Breast epithelium (tissue), 4 donors: ENCODE measurements at places on chromosomes 2 and 18. TPM values are rescaled to one million over a fixed set of nuclear protein-coding genes. Genes with fewer than 3 reads are reported as not detected.

DNA sequence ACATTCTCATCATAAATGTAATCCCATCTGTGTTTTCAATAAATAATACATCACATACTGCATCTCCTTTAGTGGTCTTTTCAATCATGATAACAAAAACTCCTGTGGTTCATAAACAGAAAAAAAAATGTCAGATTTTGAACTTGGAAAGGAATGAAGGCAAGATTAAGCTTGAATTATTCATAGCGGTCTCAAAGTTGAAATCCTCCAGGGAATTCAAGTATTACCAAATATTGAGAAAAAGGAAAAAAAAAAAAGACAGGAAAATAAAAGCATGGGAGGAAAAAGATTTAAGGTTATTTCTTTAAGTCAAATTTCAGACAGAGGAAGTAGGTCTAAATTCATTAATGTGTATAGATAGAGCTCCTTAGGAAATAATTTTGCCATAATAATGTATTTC, 92.1 kb downstream of the COLEC12 start:
- no peak for DNase-seq

DNA sequence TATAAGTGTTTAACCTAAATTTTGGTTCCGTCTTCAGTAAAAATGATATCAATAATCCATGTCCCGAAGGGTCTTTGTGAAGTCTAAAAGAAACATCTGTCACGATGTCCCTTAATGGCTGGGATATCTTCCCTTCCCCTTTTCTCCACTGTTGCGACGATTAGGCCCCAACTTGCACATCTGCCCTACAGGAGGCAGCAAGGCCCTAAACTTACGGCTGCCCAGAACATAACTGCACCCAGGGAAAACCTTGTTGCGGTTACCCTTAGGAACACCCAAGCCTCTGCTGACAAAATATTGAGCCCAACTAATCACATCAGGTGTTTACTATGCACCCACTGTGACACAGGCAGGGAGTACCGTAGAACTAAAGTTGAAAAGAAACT, 1.3 kb upstream of the SMAD2 start:
- DNase-seq: peak; percentile 28

Gene CCBE1
- 3.5 TPM for total RNA-seq

Gene NLRC4
- total RNA-seq: 1.3 TPM

GRCh38 chr2:80854831-80855230, 550.3 kb upstream of the LRRTM1 start:
- DNase-seq: no peak

GRCh38 chr2:26521913-26522180, 43.9 kb upstream of the OTOF start:
- DNase-seq: no peak

Gene AMER3
- total RNA-seq: not detected

DNA sequence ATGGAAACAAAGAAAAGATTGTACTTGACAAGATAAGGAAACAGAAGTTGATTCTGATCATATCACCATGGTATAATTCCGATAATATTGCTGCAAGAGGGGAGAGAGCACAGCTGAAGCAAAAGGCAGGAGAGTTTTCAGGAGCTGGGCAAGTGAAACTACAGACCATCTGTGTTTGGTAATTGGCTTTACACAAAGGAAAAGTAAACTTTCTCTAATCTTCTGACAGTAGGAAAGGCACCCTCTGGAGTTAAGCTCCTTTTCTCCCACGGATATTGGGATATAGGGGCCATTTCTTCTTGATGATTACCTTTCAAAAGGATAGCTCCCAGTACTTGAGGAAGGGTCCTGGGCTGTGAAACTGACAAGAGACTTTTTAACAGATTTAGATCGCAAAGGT, 29.9 kb upstream of the REG3A start:
- no peak for DNase-seq

GRCh38 chr2:70304498-70304897, 2.6 kb upstream of the FAM136A start:
- no peak for DNase-seq

GRCh38 chr18:55588870-55589595, 1.0 kb upstream of the TCF4 start:
- DNase-seq: no peak

DNA sequence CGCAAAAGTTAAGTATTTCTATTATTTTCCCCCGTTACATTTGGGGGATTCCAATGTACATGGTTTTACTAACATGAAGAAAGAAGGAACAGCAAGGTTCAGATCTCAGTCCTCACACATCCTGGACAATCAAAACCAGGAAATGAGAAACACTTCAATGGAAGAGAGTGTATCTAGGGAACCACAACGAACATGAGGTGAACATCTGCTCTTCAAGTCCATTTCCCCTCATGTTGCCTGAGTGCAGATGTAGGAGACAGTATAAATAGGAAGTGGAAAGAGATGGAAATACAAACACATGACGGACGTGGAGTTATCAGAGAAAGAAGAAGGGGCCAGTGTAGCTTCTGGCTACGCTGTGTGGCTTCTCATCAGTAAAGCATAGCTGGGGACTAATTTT, 52.6 kb downstream of the CHN1 start:
- DNase-seq: no peak

GRCh38 chr2:118861731-118862130, 14.3 kb upstream of the EN1 start:
- no peak for DNase-seq

Gene FTCDNL1
- total RNA-seq: 5.2 TPM

Gene MGAT4A
- total RNA-seq: 28.6 TPM

DNA sequence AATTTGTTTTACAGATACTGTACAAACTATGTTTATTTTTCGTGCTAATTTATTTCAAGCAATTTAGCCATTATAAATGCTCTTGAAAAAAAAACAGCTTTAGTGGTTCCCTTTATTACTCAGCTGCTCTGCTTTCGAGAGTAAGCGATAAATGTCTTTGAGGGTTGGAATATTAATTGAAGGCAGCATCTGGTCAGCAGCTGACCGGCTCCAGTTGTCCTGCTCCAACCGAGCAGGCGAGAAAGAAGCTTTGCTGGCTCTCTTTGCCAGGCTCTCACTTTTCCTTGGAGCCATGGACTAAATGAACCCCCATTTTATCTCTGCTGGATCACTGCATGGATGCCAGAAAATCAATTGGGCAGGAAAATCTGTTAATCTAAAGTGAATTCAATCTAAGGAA, 147.4 kb downstream of the LNPK start:
- DNase-seq: no peak

DNA sequence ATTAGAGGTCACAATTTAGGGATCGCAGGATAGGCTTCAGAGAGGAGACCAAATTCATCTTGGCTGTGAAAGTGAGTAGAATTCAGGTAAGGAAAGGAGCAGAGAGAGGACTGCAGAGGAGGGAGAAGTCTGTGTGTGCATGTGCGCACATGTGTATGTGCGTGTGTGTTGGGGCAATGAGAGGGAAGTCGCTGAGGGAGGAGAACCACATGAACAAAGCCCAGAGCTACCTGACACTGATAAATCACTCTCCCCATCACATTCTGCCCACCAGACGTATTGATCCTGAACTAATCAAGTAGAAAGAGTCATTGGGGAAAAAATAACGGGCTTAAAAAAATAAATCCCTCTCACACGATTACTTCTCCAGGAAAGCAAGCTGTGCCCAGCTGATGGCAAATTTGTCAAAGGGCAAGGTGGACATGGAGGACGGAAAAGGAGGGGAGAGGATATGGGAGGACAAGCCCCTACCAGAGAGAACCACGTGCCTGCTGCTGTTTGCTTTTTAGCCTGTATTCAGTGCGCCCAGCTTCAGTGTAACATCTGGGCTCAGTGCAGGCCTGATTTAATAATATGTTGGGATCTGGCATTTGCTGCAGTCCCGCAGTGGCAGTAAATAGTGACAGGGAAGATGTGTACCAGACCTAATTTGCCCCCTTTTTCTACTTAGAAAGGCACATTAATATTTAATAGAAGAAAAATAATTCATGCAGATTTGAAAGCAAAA, 307.5 kb downstream of the C1D start:
- no peak for DNase-seq

- no peak for DNase-seq
These were observed 908.5 kb downstream of the DSC3 start for GRCh38 chr18:30134020-30134419.

Gene NCL
- total RNA-seq: 234 TPM

Gene G6PC2
- not detected for total RNA-seq

- no peak for DNase-seq
These were observed 62.5 kb upstream of the POMC start for GRCh38 chr2:25230948-25231311.

DNA sequence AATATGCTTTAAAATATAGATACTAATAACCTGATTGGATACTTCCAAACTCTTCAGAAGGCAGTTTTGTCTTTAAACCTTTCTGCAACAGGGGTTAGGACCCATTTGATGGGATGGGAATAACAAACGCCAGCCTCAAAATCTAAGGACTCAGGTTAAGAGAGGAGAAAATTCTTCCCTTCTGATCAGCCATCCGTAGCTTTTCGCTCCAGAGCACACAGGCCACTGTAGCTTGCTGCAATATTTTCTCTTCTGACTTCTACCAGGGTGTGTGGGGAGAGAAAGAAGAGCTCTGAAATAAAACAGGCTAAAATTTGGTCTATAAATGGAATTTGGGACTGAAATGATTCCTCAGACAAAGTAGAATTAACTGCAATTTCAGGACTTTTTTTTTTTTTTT, 95.1 kb downstream of the ALPK2 start:
- no peak for DNase-seq

- no peak for DNase-seq
These were observed 13.2 kb downstream of the CEP76 start for GRCh38 chr18:12689256-12689850.

DNA sequence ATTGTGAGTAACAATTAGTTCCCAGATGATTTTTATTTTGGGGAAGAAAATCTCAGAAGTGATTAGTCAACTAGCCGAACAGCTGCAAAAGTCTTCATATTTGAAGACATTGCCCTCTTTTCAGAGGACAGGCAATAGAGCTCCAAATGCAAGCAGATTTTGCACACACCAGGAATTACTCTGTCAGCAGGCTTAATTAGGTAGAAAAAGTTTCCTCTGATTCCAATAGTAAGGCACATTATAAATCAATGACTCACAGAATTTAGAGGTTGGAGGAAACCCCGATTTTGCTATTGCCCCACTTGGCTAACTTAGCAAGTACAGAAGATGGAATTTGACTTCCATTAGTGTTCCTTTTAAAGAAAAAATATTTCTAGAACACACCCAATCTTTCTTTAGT, 30.7 kb upstream of the SCN1A start:
- DNase-seq: no peak

Gene COBLL1
- 43.6 TPM for total RNA-seq

Gene CPO
- 0.96 TPM for total RNA-seq

DNA sequence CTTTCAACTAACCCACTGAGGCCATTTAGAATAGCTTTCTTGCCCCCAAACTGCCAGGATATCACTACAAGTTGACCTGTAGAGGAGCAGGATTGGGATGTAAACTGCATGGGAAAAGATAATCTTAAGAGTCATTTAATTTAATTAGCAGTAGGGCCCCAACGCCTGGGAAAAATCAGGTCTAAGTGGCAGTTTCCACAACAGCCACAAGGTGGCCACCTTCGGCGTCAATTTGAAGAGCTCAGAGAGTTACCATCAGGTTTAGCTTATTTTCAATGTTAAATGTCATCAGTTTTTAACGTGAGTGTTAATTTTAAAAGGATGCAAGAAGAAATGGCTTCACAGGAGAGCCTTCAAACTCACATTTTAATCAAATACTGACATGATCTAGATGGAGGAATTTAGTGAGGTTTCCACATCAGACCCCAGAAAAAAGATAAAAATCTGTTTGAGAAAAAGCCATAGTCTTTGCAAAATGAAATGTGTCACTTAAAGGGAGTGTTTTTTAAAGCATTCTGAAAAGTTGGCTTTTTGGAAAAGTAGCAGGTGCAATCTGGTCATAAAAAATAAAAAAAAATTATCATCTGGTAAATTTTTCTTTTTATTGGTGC, 77.3 kb upstream of the UPP2 start:
- peak; percentile 22 for DNase-seq

DNA sequence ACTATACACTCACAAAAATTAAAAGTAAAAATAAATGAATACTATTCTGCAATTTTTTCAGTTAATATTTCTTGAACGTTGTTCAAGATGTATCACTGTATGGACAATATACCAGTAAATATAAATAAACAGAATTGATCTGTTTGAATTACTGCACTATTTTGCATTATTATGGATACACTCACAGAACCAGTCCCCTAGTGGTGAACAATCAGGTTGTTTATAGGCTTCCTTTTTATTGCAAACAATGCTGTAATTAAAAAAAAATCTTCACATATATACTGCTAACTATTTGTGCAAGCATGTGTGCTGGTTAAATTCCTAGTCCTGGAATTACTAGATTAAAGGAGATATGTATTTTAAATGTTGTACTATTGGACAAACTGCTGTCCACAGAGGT, 306.0 kb downstream of the FBXO15 start:
- DNase-seq: no peak

GRCh38 chr2:181992776-181993175, 7.1 kb downstream of the PPP1R1C start:
- no peak for DNase-seq

- DNase-seq: no peak
These were observed 58.9 kb downstream of the OSR1 start for GRCh38 chr2:19299522-19299921.

DNA sequence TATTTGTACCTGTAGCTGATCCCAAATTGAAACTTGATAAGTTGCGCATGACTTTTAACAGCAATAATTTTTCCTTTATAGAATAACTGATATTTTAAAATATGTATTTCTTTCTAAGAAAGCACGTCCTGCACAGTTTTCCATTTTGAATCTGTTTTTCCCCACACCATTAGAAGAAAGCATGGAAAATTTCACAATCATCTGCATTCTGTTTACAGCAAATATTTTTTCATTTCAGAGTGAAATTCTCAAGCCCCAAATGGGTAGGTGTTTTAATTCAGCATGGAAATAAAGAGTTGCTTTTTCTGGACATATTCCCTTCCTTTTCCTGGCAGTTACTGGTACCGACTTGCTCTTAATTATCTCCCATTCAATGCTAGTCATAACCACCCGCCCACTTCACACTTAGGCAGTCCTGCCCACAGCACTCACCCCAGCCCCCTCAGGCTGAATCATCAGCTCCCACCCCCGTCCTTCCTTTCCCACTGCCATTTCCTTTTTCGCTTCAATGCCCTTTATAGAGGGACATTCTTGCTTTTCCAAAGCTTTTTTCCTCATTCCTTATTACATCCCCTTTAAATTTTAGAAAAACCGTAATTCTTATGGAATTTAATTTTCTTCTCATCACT, 89.2 kb upstream of the GLS start:
- peak; percentile 39 for DNase-seq

Gene ACADL
- total RNA-seq: 2.0 TPM

Gene PDK1
- total RNA-seq: 19.0 TPM

DNA sequence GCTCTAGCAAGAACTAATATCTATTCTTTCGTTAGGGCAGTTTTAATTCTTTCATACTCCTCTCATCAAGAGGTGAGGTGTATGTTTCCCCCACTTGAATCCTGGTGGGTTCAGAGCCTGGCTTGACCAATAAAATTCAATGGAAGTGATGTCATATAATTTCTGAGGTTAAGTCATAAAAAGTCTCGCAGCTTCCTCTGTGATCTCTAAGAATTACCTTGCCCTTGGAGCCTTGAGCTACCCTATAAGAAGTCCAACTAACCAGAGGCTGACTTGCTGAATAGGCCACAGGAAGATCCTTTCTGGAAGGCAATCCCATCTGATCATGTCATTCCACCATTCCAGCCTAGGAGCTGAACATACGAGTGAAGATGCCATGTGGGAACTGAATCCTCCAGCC, 26.1 kb upstream of the INO80D start:
- DNase-seq: no peak

Gene GPBAR1
- total RNA-seq: 5.2 TPM

GRCh38 chr2:696999-697627, 19.9 kb upstream of the TMEM18 start:
- no peak for DNase-seq

Gene UPP2
- not detected for total RNA-seq

GRCh38 chr2:204966245-204966644, 421.0 kb downstream of the PARD3B start:
- no peak for DNase-seq
